Pancreas (tissue), 10 donors: ENCODE measurements at places on chromosomes 5 and 9.

- H3K4me1 ChIP-seq, result peaks cover 5% of the 10 kb centered on the region
- no peaks in the 10 kb centered on the region for H3K36me3 ChIP-seq
- no peak for DNase-seq
- no peak overlapping the region for H3K27ac ChIP-seq
- no peak overlapping the region for H3K4me3 ChIP-seq
- H3K27me3 ChIP-seq, result no peaks in the 10 kb centered on the region
Measured at GRCh38 chr5:123755653-123756317, 243.8 kb downstream of the CSNK1G3 start.

GRCh38 chr5:14040542-14040941, 96.1 kb upstream of the DNAH5 start:
- H3K4me3 ChIP-seq, result no peak overlapping the region
- no peak for DNase-seq
- no peaks in the 10 kb centered on the region for H3K36me3 ChIP-seq
- H3K27ac ChIP-seq, result no peak overlapping the region

GRCh38 chr9:99478469-99479027, 256.5 kb downstream of the SEC61B start:
- H3K36me3 ChIP-seq, result no peaks in the 10 kb centered on the region
- H3K27me3 ChIP-seq, result no peaks in the 10 kb centered on the region
- no peak for DNase-seq
- no peak overlapping the region for H3K4me3 ChIP-seq

GRCh38 chr5:160463740-160464465, 42.2 kb downstream of the PTTG1 start:
- no peak overlapping the region for H3K4me3 ChIP-seq
- no peaks in the 10 kb centered on the region for H3K27me3 ChIP-seq
- peaks cover 29% of the 10 kb centered on the region for H3K4me1 ChIP-seq
- peak; percentile 10 for DNase-seq
- H3K36me3 ChIP-seq, result no peaks in the 10 kb centered on the region

- no peaks in the 10 kb centered on the region for H3K27me3 ChIP-seq
- H3K4me1 ChIP-seq, result no peaks in the 10 kb centered on the region
- no peak overlapping the region for H3K27ac ChIP-seq
- DNase-seq, result no peak
Measured at GRCh38 chr5:174418809-174419539, 305.4 kb upstream of the MSX2 start.

DNA sequence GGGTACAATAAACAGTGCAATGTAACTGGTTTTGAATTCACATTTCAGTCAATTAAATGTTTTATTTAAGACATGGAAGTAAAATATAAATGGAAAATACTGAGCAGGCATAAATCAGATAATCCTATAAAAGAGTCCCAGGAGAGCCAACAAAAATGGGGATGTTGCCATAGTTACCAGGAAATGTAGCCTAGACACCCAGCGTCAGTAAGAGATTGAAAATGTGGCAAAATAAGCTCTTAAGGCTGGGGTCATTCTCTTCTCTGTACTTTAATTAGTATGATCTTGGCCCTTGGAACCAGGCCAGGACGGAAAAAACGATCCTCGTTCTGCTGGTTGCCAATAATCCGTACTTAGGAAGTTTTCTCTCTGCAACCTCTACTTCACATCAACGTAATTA, 18.9 kb upstream of the RASEF start:
- no peak for DNase-seq
- no peak overlapping the region for H3K27ac ChIP-seq
- no peaks in the 10 kb centered on the region for H3K36me3 ChIP-seq
- no peaks in the 10 kb centered on the region for H3K27me3 ChIP-seq

DNA sequence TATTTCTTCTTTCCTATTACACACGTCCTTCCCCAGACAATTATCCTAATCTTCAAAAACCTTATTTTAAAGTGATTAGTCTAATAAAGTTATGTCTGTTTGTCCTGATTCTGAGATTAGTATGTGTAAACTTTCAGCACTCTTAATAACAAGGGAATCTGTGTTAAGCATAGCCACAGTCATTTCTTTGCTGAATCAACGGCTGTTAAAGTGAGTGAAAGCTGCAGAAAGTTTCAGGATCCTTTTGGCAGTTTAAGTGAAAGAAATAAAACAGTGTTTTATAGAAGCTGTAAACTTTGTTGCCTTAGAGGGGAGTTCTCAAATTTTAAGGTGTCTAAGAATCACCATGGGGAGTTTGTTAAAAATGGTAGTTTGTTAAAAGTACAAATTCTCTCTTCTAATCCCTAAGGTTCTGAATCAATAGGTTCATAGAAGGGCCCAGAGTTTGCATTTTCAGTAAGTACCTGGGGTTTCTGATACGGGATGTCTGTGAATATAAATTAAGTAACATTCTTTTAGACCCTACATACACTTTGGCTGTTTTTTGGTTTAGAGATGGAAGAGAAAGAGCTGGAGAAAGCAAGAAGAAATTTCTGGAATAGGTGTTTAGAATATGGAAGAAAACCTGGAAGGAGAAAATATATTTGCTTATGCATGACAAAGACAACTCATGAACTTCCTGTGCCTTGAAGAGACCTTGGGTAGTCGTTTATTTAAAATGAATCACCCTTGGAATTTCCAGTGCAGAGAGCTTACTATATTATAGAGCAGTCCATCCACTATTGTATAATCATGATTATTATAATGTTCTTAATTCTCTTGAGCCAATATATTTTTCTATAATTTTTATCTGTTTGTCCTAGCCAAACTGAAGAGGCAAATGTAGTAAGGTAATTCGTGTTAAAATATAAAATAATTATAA, 45.7 kb downstream of the SCAMP1 start:
- H3K27ac ChIP-seq, result no peak overlapping the region
- no peak for DNase-seq
- no peaks in the 10 kb centered on the region for H3K4me1 ChIP-seq
- no peaks in the 10 kb centered on the region for H3K36me3 ChIP-seq
- H3K27me3 ChIP-seq, result no peaks in the 10 kb centered on the region
- H3K4me3 ChIP-seq, result no peak overlapping the region

DNA sequence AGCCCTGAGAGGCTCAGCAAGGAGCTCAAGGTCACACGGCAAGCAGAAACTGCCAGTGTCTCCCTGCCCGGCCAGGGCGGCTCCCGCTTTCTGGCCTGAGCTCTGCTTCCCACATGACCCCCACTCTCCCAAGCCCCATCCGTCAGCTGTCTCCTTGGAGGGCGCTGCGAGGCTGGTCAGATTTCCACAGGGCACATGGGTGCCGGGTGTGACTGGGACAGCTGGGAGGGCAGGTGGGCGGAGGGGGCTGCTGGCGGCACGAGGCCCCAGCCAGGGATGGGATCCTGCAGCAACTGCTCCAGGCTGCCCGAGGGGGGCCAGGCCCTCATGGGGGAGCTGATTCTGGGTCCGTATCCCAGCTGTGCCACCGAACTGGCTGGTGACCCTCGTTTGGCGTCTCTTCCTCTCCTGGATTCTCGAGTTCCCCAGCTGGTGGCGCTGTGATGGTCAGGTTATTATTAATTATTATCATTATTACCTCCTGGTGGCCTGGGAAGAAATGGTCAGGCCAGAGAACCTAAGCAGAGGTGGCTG, 12.9 kb upstream of the WDR38 start:
- H3K27me3 ChIP-seq, result no peaks in the 10 kb centered on the region
- H3K4me3 ChIP-seq, result no peak overlapping the region
- no peak overlapping the region for H3K27ac ChIP-seq
- DNase-seq, result no peak
- H3K36me3 ChIP-seq, result no peaks in the 10 kb centered on the region

GRCh38 chr5:101306391-101307137, 403.5 kb upstream of the ST8SIA4 start:
- no peak for DNase-seq
- no peak overlapping the region for H3K4me3 ChIP-seq
- H3K4me1 ChIP-seq, result no peaks in the 10 kb centered on the region
- H3K36me3 ChIP-seq, result no peaks in the 10 kb centered on the region
- H3K27me3 ChIP-seq, result no peaks in the 10 kb centered on the region

- no peaks in the 10 kb centered on the region for H3K4me1 ChIP-seq
- H3K4me3 ChIP-seq, result no peak overlapping the region
- DNase-seq, result no peak
- no peaks in the 10 kb centered on the region for H3K36me3 ChIP-seq
- no peak overlapping the region for H3K27ac ChIP-seq
Measured at GRCh38 chr5:131064669-131065371, 100.2 kb downstream of the HINT1 start.

DNA sequence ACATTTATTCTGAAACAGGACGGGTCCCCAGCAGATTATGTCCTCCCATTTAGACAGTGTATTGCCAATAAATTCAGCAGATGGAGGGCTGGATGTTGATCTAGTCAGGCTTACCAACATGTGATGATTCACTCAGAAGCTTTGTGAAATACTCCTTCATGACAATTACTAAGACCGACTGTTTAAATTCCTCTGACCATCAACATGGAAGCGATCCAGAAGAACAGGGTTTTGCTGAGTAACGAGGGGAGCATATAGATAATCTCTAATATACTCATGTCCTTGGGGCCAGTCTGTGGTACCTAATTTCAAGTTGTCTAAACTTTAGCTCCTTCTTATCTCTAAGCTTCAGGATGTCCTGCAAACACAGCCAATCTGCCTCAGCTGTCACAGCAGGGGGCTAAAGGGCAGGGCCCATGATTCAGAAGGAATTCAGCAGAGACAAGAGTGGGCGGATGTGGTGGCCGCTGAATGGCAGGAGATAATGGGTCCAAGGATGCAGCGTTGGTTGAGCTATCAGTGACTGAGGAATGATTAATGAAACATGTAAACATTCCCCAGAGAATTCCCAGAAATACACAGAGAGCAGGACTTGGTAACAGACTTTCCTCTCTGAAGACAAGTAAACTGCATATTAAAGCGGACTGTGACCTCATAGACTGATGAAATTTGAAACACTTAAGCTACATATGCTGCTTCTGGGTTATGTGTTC, 109.4 kb downstream of the ANKRD55 start:
- H3K27me3 ChIP-seq, result no peaks in the 10 kb centered on the region
- DNase-seq, result peak; percentile 23
- H3K4me3 ChIP-seq, result no peak overlapping the region
- no peaks in the 10 kb centered on the region for H3K36me3 ChIP-seq
- H3K27ac ChIP-seq, result peak overlapping the region; percentile 61

DNA sequence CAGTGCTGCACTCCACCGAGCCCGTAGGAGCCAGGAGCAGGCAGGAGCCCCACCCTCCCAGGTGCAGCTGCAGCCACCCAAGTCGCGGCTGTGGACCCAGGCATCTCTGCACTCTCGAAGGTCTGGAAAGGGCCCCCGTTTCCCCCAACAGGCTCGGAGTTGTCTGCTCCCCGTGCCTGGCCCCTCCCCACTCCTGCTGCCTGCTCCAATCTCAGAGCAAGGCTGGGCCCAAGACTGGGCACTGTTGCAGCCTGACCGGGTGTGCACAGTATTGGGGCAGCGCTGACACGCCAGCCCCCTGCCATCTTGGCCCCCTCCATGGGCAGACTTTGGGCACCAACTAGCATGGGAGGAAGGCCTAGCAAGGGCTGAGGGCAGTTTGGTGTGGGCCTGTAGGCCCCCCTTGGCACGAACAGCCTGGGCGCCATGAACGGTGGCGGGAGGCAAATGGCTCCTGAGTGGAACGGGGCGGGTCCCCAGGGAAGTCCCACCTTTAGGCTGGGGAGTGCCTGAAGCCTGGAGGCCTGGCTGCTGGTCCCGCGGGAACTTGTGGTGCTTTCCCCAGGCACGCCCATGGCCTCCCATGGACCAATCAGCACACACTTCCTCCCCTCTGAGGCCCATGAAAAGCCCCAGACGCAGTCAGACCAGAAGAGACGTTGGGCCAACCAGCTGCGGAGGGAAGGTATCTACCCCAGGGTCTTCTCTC, 60.4 kb downstream of the PSAT1 start:
- no peak overlapping the region for H3K27ac ChIP-seq
- H3K4me3 ChIP-seq, result no peak overlapping the region
- no peaks in the 10 kb centered on the region for H3K4me1 ChIP-seq
- DNase-seq, result no peak
- no peaks in the 10 kb centered on the region for H3K27me3 ChIP-seq
- no peaks in the 10 kb centered on the region for H3K36me3 ChIP-seq

- no peak for DNase-seq
- no peak overlapping the region for H3K4me3 ChIP-seq
- no peak overlapping the region for H3K27ac ChIP-seq
- no peaks in the 10 kb centered on the region for H3K4me1 ChIP-seq
Measured at GRCh38 chr5:68884144-68884754, 209.6 kb upstream of the SLC30A5 start.

DNA sequence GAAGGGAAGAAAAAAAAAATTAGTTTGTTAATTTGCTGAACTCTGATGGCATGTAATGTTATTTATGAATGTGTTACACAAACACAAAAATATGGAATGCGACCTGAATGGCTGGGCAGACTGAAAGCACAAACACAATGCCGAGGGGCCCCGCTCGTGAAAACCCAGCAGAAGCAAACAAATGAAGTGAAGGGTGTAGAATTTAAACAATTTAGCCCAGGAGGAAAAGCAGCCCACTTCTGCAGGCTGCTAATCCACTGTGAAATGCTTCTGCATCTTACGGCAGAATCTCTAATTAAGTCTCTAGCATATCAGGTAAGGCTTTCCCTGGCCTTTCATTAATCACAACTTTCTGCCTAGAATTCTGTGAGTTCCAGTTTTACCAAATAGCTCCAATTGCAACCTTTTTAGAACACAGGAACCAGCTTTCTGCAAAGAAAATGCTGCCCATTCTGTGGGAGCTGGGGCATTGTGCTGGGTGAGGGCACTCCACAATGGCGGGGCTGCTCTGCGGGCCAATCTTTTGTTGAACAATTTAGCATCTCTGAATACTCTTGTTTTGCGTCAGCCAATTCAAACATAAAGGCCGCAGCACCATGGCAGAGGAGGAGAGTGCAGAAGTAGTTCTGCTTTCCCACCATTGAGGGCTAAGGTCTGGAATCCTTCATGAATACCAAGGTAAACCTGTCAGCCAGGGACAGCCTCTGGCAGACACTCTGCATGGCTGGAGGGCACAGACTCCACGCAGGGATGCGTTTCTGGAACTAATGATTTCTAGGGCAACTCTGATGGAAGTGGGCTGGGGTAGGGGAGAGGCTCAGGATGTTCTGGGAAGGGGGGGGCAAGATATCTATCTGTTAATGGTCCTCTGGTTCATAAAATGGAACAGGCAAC, 66.4 kb downstream of the PTCH1 start:
- H3K36me3 ChIP-seq, result peaks cover 7% of the 10 kb centered on the region
- H3K4me3 ChIP-seq, result no peak overlapping the region
- H3K27me3 ChIP-seq, result no peaks in the 10 kb centered on the region
- DNase-seq, result no peak

DNA sequence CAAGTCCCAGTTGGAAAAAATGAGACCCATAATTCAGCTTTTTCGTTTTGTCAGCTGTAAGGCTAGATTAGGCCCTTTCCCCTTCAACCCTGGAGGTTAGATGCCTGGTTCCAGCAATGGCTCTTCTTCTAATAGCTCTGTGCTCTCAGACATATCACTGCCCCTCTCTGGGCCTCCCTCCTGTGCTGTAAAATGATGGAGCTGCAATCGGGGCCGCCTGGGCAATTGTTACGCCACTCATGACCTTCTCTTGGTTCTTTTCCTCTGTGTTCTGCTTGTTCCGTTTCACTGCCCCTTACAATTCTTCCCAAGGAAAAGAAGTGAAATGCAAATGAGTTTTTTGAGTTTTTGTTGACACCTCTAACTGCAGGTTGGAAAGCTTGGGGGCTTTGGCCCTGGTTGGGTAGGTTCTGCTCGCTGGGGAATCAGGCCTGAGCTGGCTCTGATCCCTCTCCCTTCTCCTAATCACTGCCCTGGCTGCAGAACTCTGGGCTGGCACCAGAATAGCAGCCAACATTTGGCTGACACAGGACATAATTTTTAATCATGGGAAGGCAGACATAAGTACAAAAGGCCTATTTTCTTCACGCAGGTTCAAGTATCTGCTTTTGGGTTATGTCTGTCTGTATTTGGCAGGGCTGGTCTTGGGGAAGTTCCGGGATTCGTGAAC, 110.9 kb downstream of the FOXD1 start:
- no peaks in the 10 kb centered on the region for H3K4me1 ChIP-seq
- no peaks in the 10 kb centered on the region for H3K27me3 ChIP-seq
- H3K4me3 ChIP-seq, result no peak overlapping the region
- H3K36me3 ChIP-seq, result no peaks in the 10 kb centered on the region
